ENCODE measurements at places on chromosomes 11 and 22.
A peak's percentile ranks its signal among the peaks of the same experiment; 100 is the strongest.

DNA sequence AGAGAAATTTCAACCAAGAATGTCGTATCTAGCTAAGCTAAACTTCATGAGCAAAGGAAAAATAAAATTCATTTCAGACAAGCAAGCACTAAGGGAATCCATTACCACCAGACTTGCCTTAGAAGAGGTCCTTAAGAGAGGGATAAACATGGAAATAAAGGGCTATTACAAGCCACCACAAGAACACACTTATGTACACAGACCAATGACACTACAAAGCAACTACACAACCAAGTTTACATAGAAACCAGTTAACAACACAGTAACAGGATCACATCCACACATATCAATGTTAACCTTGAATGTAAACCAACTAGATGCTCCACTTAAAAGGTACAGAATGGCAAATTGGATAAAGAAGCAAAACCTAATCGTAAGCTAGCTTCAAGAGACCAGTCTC is 38.0 kb downstream of the TMEM123 start:
- DNase-seq = no peak

DNA sequence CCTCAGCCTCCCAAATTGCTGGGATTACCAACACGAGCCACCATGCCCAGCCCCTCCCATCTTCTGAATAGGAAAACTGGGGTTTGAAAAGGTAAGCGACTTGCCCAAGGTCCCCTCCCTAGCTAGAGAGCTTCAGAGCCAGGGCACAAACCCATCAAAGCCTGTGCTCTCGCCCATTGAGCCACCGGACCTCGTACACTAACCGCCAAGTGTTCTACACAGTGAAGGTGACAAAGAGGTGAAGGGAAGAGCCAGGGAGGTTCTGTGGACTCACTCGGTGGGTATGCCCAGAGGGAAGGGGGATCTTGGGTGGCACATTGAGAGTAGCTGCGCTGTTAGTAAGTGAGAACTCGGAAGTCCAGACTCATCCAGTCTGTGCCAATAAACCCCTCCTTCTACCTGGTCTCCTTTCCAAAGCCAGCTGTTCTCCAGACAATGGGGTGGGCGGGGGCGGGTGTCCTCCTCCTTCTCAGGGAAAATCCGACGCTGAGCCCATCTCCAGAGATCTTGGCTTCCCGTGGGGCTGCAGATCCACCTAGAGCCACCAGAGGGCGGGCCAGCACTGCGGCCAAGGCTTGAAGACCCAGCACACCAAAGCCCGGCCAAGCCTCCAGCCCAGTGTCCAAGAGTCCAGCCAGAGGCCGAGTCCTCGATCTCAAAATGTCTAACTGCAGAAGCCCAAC is 3.2 kb upstream of the RTN4RL2 start:
- peak; percentile 60 for DNase-seq

DNA sequence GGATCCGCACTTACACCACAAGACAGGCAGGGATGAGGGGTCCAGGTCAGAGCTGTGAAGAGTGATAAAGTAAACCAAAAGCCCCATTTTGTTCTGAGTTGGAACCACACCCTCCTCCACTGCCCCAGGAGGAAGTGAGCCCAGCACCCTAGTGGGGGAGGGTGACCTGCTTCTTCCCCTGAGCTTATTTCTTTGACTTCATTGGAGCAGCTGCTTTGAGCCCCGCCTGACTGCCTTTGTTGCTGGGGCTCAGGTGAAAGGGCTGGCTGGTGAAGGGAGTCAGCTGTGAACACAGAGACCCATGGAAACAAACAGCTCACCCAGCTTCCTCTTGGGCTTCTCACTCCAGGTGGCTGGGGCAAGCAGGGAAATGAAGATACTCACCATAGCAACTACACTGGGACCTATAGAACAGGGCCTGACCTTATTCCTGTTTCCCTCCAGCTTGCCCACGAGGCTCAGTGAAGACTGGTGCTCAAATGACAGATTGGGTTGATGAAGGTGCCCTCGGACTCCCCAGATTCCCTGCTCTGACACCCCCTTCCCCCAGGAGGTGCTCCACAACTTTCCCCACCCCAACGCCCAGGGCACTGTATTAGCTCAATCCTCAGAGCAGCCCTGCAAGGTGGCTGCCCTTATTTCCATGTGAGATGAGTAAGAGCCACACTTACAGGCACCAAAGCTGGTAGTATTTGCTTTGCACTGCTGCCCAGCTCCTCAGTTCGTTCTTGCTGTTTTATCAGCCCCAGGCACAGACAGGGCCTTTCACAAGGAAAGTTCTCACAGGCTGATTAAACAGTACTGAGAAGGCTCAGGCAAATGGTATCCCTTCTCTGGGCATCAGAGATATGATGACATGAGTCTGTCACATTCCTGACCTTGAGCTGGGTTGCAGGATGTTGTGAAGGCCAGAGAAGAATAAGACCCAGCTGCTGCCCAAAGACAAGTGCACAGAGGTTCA is 2.4 kb downstream of the UCP2 start:
- no peak for DNase-seq

GRCh38 chr11:119885861-119886567 is 157.0 kb upstream of the NECTIN1 start:
- no peak for DNase-seq

DNA sequence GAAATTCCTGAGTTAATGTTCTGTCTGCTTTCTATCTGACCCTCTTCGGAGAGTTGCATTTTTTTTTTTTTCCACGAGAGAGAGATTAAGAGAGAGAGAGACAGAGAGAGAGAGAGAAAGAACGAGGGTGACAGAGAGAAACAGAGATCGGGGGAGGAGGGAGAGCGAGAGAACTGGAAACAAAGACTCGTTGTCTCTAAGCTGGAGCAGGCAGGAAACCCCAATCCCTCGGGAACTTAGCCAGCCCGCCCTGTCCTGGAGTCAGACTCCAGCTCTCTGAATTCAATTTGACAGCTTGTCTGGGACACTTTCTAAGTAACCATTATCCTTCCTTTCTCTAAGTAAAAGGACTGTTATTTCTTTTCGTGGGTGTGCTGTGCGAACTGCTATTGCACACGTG is 76.9 kb downstream of the KCNJ1 start:
- DNase-seq = no peak

GRCh38 chr11:66100272-66101065 is 30.4 kb downstream of the PACS1 start:
- peak; percentile 21 for DNase-seq

- no peak for DNase-seq
Observed at GRCh38 chr22:39927544-39927943, 26.7 kb downstream of the GRAP2 start.

- no peak for DNase-seq
Observed at GRCh38 chr11:17513853-17514252, 30.4 kb downstream of the USH1C start.

GRCh38 chr11:74684661-74685060 is 46.6 kb downstream of the CHRDL2 start:
- no peak for DNase-seq

DNA sequence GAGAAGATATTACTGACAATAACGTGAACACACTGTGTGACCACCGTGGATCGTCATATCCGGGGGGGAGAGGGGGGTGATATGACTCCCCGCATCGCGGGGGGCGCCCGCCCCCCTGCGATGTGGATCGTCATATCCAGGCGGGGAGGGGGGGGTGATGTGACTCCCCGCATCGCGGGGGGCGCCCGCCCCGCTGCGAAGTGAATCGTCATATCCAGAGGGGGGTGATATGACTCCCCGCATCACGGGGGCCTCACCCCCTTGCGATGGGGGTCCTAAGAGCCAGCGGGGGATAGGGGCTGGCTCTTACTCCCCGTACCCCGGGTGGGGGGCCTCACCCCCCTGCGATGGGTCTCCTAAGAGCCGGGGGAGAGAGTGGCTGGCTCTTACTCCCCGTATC is 19.9 kb downstream of the UNC93B1 start:
- no peak for DNase-seq

DNA sequence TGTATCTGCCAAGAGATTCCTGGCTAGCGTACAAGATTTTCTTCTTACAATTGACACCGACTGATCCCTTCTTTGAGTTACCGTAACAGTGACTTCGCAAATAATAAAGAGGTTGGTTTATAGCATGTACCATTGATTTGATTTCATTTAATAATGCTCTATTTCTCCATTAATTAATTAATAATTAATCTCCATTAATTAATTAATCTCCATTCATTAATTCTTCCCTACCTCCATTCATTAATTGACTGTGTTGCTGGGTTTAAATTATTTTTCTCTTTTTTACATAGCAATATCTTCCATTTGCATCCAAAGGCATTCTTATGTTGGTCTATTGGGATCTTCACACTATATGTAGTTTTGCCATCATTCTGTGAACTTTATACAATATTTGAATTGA is 21.0 kb downstream of the OR5AS1 start:
- no peak for DNase-seq

- DNase-seq = peak; percentile 15
Observed at GRCh38 chr22:38467904-38468442, at the start of gene KDELR3. Gene KDELR3 (plus strand): TSS chr22:38468096. CDS start chr22:38468234, 138 bp downstream.

DNA sequence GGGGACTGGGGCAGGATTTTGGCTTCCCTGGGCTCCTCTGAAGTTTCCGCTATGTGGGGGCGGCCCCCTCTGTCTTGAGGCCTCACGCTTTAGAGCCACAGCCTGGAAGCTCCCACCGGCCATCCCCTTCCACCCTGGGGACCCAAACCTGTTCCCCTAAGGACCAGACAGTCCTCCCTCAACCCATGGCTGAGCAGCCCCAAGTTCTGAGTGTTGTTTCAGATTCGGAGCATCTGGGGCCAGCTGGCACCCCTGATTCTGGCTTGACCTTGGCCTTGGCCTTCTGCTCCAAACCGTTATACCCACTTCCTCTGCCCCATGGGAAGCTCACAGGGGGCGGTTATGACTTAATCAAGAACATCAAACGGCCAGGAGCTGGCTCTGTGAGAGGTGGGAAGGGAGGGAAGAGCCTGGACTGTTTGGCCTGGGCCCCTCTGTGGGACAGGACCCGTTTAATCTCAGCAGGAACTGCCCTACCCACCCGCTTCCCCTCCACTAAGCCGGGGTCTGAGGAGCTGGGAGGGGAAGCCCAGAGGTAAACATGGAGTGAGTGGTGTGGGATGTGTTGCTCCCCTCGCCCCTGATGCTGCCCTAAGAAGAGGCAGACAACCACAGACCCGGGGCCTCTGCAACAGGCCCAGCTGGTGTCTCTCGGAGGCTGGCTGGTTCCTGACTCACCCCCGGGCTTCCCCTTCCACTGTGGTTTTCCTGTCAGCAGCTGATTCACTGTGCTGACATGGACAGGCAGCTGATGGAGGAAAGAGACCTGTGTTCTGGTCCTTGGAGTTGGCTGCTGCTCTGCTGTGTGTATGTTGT is 3.4 kb downstream of the CD82 start:
- DNase-seq = peak; percentile 77

- DNase-seq = no peak
Observed at GRCh38 chr11:57124505-57124904, 57.2 kb upstream of the LRRC55 start.

- no peak for DNase-seq
Observed at GRCh38 chr22:46646531-46647215, 26.5 kb downstream of the GRAMD4 start.

GRCh38 chr11:133403900-133404299 is 128.4 kb downstream of the OPCML start:
- no peak for DNase-seq

DNA sequence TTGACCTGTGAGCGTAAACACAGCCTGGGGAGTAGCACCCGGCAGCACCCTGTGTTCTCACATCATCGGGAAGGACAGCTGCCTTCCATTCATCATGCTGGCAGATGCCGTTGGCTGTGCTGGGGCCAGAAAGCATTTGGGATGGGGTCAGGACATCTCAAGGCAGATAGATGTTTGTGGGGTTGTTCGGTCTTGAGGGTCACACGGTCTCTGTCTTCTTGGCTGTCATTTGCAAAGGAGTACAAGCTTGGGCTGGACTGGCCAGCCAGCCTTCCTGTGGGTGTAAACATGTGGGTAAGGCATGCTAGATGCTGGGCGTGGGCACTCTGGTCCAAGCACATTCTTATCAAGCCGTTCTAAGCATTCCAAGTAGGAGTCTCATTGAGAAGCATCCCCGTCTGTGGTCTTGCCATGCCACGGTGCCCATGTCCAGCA is 81.4 kb downstream of the TBC1D22A start:
- no peak for DNase-seq

GRCh38 chr11:94968334-94968958 is 4.9 kb downstream of the CWC15 start:
- DNase-seq = no peak

- no peak for DNase-seq
Observed at GRCh38 chr22:20628081-20628939, 120.9 kb downstream of the MED15 start.

- DNase-seq = no peak
Observed at GRCh38 chr11:72471005-72471898, 36.9 kb upstream of the CLPB start.
